Left ventricle myocardium superior (tissue), 1 donor: ENCODE measurements at places on chromosomes 5 and 9. TPM values are rescaled to one million over a fixed set of nuclear protein-coding genes. Genes with fewer than 3 reads are reported as not detected.
A peak's percentile ranks its signal among the peaks of the same experiment; 100 is the strongest.

GRCh38 chr9:89358985-89359384, 40.7 kb downstream of the SECISBP2 start:
- DNase-seq, result peak; percentile 51

- DNase-seq, result no peak
Measured at GRCh38 chr5:71454913-71455312, 538 bp upstream of the BDP1 start.

DNA sequence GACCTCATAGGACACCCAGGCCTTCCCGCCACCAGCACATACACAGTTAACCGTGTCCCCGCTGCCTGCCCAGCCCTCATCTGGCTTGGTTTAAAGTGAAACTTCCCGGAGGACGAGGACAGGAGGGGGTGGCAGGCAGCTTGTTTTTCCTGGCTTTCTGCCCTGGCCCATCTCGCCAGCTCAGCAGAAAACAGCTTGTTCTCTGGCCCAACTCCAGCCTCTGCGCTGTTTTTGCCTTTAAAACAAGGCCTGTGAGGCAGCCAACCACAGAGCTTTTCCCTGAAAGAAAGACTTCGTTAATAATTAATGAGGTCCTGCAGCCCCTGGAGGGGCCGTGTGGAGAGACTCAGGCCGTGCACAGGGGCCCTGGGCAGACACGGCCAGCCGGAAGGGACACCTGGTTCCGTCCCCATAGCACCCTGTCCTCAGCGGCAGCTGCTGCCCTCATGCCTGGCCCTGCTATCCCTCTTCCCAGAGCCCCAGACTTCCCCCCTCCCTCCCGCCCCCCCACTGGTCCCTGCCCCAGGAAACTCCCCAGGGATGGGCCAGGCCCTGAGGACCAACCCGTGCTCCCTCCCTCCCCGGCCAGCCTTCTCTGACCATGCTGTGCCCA, 108.7 kb downstream of the RXRA start:
- peak; percentile 96 for DNase-seq

DNA sequence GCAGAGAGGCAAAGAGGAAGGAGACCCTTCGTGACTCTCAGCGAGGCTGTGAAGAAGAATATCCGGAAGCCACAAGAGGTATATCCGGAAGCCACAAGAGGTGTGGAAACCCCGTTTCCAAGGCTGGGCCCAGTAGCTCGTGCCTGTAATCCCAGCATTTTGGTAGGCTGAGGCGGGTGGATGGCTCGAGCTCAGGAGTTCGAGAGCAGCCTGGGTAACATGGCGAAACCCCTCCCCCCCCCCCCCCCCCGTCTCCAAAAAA, 612 bp upstream of the BBLN start:
- no peak for DNase-seq

GRCh38 chr5:126438267-126438666, 15.1 kb downstream of the GRAMD2B start:
- no peak for DNase-seq

GRCh38 chr9:110252509-110253139, 3.7 kb downstream of the TXN start:
- DNase-seq, result no peak

- no peak for DNase-seq
Measured at GRCh38 chr5:124511791-124512190, 234.6 kb downstream of the ZNF608 start.

GRCh38 chr9:70318002-70318401, 59.2 kb downstream of the SMC5 start:
- DNase-seq, result no peak

S100Z gene
- 0.20 TPM for total RNA-seq

GABRA1 gene
- total RNA-seq, result not detected

FREM1 gene
- total RNA-seq, result 2.7 TPM

CNTNAP3 gene
- total RNA-seq, result 5.7 TPM

TAF1L gene
- total RNA-seq, result not detected

PCDHGA3 gene
- total RNA-seq, result 12.1 TPM

CD274 gene
- total RNA-seq, result 10.9 TPM
